ENCODE measurements at places on chromosomes 11 and 22.

DNA sequence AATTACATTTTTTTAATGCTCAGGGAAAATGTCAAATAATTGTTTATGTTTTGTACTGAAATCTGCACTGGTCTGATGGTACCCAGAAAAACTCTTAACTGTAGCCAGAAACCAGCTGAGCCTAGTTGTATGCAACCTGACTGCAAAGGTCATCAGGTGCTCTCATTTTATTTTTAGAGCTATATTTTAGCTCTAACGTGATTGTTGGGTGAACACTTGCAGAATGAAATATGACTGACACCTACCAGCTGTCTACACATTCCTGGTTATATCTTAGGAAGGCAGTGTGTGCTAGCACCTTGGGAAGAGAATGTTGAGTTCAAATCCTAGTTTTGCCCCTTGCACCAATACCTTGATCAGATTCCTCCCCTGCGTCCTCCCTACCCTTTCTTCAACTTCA lies 23.6 kb downstream of the PTPRJ start:
- no peak for DNase-seq

DNA sequence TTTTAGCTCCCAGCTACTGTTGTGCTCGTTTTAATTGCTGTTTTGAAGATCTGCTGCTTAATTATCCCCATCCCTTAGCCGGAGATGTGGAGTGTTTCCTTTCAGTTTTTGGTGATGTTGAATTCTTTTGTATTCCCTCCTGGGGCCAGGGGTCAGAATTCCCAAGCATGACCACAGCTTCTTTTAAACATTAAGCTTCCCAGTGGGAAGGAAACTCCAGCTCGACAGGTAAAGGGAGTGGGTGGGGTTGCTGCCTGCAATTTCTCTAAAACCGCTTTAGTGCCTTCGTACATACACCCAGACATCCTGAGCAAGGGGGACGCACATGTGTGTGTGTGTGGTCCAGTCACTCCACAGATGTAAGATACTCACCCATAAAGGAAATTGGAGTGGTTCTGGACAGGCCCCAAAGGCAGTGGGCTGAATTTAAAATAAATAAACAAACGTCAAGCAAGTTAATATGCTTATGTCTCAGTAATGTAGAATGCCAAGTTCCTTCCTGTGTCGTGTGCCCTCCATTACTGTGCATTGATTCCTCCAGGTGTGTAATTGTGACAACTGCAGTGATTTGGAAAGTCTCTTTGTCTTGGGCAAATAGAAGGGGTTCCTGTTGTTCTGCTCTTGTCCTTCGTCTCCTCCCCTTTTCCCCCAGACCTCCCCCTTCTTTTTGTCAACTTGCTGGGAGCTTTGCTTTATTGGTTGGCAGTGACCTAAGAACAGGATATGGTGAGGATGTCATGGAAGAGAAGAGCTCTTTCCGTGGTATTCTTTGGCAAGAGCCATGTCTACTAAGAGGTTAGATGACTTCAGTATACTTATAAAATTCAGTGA lies 19.2 kb upstream of the ADSL start:
- peak; percentile 47 for DNase-seq

DNA sequence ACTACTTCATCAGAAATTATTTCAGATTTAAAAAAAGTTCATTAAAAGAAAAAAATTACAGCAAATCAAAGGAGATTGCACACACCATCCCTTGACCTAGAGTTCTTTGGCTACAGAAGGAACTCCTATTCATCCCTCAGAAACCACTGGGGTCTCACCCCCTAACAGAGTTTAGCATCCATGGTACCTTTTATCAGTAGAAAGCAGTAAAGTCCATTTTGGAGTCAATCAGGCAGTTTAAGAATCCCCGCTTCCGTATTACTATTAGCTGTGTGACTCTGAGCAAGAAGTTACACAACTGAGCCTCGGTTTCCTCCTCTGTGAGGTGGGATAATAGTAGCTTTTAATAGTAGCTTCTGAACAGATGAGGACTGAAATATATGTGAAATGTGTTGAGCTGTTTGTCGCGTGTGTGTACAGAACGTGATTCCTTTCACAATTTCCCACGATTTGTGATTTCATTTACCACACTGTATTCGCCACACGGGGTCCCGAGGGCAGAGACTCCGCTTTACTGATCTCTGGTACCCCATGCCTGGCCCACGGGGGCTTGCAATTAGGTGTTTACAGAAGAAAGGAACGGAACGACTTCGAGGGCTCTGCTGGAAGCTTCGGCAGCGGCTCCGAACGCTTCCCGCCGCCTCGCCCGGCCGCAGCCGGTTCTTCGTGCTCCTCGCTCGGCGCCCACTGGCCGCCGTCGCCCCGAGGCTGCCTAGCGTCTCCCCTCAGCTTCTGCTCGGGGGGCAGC lies 72.5 kb upstream of the ZBED5 start:
- peak; percentile 42 for DNase-seq

GRCh38 chr11:13338019-13338426 lies 60.4 kb downstream of the BMAL1 start:
- peak; percentile 64 for DNase-seq

- DNase-seq = peak; percentile 4
These were observed 53.6 kb upstream of the OR5D13 start for GRCh38 chr11:55719608-55720160.

DNA sequence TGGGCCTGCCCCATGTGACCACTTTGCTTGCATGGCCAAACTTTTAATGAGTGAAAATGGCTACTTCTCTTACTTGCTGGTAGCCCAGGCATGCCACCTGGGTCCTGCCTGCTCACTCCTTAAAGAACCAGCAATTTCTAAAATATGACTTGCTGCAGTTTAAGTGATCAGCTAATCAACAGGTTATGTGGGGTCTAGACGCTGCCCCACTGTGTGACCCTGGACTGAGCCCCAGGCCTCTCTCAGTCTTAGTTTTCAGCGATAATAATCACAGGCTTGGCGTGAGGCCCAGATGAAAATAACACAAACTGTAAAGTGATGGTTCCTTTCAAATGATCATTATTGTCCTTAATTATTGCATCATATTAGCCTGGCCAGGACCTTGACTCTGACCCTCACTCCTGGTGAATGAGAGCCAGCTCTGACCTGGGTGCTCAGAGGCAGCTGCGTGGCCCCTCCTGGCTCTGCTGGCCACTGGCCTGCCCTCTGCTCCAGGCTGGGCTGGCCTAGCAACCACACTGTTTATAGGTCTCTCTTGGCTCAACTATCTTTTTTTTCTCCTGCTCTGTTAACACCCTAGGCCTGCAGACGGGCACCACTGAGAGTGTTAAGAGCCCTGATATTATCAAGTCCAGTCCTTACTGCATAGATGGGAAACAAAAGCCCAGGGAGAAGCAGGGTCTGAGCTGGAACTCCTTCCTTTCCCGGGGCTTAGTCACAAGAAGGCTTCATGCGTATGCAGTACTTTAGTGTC lies 89.7 kb downstream of the RRM1 start:
- no peak for DNase-seq

DNA sequence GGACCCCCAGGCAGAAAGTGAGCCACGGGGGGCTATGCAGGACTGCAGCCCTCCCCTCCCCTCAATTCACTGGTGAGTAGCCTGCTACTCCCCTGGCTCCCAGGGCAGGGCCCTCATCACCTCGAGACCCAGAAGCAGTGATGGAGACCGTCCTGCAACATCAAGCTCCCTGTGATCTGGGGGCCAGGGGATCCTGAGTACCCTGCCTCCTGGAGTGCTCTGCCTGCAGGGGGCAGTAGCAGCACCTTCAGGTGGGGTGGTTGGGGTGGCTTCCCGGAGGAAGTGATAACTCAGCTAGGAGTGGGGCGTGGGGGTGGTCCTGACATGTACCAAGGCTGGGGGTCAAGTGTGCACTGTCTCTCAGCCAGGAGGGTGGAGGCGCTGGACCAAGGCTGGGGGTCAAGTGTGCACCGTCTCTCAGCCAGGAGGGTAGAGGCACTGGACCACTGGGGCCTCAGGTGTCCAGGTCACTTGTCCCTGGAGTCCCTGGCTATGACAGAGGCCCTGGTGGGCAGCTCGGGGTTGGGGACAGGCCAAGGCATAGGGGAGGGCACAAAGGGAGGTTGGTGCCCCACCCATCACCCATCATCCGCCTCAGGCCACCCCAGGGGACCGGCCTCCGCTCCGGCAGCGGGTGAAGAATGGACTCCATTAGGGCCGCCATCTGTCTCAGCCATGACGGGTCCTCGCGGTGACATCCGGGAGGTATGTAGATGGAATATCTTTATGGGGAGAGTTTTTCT lies 9.4 kb downstream of the RTN4R start:
- DNase-seq = no peak

DNA sequence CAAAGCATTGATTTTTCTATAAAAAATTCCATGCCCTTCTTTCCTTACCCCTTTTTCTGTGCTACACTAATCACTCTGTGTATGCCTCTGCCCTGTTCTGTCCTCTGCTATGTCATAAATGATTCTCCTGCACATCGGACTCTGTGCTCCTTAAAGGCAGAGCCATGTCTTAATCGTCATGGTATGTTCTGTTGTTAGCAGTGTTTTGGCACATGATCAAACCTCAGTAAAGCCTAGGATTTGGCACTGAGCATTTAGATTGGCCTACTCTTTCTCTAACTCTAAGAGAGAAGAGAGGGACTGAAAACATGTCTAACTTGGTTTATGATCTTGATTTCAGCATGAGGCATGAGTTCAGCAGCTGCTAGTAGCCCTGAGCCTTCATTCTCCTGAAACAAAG lies 266.9 kb downstream of the AASDHPPT start:
- DNase-seq = peak; percentile 85

DNA sequence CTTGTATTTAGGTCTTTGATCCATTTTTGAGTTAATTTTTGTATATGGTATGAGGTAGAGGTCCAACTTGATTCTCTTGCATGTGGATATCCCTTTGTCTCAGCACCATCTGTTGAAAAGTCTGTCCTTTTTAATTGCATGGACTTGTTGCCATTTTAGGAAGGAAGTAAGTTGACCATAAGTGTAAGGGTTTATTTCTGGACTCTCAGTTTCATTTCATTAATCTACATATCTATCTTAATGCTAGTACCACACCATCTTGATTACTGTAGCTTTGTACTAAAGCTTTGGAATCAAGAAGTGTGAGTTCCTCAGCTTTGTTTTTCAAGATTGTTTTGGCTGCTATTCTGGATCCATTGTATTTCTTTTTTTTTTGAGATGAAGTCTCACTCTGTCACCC lies 31.4 kb downstream of the CBL start:
- DNase-seq = no peak

GRCh38 chr11:24324211-24324610 lies 172.6 kb upstream of the LUZP2 start:
- no peak for DNase-seq

- DNase-seq = no peak
These were observed 3.4 kb upstream of the IGSF22 start for GRCh38 chr11:18729426-18729825.

DNA sequence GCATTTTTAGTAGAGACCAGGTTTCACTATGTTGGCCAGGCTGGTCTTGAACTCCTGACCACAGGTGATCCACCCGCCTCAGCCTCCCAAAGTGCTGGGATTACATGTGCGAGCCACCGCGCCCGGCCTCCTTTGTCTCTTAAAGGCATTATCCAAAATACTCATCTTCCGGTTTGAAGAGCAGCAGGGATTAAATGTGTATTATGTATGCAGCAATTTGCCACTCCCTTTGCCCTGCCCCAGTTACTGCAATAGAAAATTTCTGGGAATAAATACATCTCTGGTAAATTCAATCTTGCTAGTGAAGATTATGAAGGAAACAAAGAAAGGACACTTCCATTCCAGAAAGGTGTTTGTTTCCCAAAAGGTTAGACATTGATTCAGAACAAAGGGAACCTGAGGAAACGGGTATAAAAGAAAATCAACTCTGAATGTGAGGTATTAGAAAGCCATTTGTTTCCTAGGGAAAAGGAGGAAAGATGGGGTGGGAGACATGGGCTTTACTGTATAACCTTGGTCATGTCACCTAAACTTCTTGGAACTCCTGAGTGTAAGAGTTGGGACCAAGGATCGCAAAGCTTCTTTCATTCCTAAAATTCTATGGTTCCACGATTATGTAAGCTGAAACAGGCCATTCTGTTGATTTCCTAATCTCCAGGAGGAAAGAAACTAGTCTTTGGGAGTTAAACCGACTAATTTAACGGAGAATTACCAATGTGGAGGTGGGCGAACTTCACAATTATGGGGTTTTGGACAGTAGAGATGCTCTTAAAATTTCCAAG lies 959 bp upstream of the HIPK3 start:
- no peak for DNase-seq

GRCh38 chr11:126111458-126112116 lies 48.9 kb upstream of the CDON start:
- no peak for DNase-seq

GRCh38 chr22:32676191-32676590 lies 125.3 kb upstream of the TIMP3 start:
- DNase-seq = no peak

- DNase-seq = no peak
These were observed 149.6 kb downstream of the CWF19L2 start for GRCh38 chr11:107307991-107308390.

GRCh38 chr11:7931168-7931567 lies at the start of gene OR10A6:
TSS of gene OR10A6 (minus strand) at chr11:7931268. CDS start at chr11:7928662, 2,606 bp downstream.
- DNase-seq = no peak

DNA sequence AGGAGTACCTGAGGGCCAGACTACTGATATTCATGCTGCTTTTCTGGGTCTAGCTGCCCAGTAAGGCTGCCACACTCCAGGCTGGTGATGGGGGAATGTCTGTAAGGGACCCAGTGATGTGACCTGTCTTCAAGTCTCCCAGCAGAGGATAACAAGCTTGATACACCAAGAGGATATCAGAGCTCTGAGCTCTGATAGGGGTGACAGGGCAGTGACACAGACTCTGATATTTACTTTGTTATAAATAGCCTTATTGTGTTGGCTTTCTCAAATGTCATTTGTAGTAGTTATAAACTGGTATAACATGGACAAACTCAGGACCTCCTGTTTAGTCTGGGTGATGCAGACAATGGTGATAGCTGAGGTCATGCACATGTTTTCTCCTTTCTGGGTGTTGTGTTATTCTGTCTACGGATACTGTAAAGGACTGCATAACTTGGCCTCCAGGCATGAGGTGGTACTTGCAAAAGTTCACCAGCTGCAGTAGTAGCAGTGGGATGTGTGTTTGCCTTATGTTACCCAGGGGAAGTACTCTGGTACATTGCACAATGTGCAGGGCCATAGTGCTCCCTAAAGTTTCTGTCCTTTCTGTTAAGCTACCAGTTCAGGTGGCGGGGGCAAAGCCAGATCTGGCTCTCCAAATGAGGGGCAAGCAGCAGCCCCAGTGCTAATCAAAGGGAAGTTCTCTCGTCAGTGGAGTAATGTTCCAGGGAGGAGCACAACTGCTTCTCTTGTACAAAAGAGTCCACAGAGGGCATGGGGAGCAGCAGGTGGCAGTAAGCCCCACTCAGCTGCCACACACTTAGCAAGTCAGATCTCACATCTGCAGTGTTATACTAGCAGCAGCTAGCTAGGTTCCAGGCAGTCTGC lies 812.2 kb downstream of the JRKL start:
- no peak for DNase-seq

DNA sequence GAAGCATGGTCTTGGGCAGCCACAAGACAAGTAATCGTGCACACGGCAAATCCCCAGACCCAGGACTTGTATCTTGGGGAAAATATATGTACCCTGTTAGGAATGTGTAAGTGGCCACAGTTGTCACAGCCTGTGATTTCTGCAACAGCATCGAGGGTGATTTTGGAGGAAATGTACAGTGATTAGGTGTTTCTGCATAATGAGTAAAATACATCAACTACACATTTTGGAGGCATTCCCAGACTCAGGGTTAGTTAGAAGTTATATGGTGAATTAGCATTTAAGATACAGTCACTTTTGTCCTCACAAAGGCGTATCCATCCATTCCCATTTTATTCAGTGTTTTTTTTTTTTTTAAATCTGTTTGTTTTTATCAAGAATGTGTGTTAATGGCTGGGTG lies 28.4 kb downstream of the SUSD2 start:
- no peak for DNase-seq

GRCh38 chr22:23121424-23121823 lies 20.4 kb downstream of the RSPH14 start:
- peak; percentile 13 for DNase-seq
